Fibroblast of skin of right quadriceps (primary cell): ENCODE measurements at places on chromosomes 5 and 9.

- DNase-seq: peak; percentile 49
These were observed 97.0 kb upstream of the VCAN start for GRCh38 chr5:83374547-83374946.

DNA sequence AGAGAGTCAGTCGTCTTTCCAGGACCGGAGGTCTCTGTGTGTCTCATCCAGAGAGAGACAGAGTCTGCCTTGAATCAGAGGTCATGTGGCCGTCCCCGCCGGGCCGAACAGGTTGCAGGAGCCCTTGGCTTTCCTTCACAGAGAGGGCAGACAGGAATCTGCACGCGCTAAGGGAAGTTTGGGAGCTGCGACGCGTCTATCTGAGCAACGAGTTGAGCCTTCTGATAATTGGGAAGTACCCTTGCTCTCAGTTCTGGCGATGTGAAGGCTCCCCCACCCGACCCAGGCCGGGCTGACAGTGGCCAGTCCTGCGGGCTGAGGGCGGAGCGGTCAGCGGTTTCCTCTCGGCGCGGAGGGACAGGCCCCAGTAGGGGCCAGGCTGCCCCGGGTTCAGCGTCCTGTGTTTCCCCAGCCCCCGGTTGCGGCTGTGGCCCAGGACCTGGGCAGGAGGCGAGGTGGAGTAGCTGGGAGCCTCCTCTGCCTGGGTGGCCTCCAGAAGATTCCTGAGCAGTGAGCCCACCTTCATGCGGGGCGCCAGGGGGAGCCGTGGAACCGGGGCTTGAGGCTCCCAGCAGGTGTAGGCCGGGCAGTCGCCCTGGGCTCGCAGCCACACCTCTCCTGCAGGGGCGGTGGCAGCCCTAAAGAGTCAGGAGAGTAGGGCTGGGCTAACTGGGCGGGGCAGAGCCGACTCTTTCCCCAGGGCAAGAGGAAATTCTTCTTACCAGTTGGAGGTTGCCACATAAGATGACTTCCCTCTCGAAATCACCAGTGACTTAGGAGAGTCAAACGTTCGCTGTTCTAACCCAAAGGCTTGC, 13.9 kb downstream of the NR2F1 start:
- no peak for DNase-seq

DNA sequence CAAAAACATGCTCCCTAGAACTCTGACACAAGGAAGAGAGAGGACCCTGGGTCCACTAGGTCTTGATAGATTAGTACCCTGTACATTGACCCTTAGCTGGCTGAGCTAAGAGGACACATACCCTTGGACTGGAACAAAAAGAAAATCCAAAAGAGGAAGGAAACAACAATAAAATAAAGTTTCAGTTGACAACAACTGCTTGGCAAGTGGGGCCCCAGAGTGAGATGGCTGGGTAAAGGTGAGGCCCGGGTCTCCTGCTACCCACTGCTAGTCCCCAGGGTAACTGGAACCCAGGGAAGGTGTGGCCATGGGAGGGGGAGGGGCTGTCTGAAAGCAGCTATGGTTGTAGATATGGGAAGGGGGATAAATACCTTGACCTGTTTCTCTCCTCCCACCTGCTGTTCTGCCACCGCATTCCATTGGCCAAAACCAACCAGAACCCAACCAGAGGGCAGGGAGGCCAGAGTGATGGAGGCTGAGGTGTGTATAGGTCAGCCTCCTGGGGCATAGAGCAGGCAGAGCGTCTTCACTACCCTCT, 11.7 kb downstream of the TAL2 start:
- DNase-seq: no peak

DNA sequence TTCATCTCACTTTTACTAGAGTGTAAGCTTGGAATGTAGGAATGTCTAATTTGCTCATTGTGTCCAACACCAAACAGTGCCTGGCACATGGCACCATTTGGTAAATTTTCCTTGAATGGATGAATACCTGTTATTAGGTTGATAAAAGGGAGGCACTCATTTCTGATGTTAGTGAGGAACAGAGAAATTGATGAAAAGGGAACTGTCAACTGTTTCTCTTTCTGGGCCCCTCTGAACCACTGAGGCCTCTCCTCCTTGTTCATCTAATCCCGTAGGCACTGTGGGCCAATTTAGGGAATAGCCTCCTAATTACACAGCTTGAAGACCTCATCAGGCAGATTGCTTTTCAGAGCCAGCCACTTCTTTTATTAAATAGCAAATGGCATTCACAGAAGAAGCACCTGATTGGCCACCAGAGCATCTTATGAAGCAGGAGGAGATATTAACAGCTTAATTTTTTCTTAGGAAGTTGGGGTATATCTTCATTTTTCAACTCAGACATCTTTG, 22.6 kb downstream of the MRRF start:
- DNase-seq: no peak

GRCh38 chr5:147085409-147085808, 149.4 kb upstream of the STK32A start:
- DNase-seq: no peak

GRCh38 chr9:88053856-88054501, 79.6 kb upstream of the CDK20 start:
- DNase-seq: no peak
